Stimulated activated CD4-positive, alpha-beta T cell treated with anti-CD3 and anti-CD28 coated beads, Interleukin-15, amount 100 ng/mL, for 1 hour (primary cell): ENCODE measurements at places on chromosomes 3 and 15.

DNA sequence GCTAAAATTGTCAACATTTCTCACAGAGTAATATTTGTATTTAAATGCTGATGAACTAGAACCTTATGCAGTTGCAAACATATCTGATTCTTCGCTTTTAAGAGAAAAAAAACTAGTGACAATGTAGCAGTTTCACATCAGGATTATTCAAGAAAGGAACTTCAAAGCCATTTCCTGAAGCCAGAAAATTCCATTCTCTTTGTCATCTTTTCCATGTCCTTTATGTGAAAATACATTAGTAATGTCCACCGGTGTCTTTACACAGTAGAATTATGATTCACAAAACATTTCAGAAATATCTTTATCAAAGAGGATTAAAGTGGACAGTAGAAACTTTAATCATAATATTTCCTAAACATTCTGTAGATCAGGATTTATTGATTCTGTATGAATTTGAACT, 12.7 kb upstream of the LXN start:
- DNase-seq = no peak

DNA sequence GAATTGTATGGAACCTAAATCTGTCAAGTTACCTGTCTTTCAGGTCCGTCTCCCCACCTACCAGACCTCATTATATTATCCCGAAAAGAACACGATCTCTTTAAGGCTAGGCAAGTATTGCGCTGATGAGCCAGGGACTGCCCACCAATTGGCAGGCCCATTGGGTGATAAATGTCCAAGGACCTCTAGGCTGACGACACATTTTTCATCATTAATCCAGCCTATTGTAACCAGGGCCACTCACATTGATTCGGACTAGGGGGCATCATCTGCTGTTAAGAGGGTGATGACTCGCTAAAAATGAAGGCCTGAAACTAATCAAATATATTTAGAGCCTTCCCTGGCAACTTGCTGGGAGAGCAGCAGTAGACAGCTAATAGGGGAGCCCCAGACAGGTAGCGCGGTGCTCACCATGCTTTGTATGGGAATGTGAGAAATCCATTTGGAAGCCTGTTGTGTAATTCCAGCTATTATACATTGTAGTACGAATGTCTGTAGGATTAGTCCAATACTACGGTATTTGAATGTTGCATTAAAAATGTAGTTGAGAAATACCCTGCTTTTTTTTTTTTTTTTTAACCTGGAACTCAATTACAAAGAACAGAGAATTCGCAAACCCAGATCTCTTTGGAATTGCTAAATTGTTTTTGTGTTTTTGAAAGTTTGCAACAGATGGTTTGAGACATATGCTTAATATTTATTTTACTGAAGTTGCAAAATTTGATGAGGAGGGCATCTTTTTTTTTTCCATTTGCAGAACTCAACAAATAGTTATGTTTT, 156.1 kb downstream of the ROBO2 start:
- DNase-seq = no peak

DNA sequence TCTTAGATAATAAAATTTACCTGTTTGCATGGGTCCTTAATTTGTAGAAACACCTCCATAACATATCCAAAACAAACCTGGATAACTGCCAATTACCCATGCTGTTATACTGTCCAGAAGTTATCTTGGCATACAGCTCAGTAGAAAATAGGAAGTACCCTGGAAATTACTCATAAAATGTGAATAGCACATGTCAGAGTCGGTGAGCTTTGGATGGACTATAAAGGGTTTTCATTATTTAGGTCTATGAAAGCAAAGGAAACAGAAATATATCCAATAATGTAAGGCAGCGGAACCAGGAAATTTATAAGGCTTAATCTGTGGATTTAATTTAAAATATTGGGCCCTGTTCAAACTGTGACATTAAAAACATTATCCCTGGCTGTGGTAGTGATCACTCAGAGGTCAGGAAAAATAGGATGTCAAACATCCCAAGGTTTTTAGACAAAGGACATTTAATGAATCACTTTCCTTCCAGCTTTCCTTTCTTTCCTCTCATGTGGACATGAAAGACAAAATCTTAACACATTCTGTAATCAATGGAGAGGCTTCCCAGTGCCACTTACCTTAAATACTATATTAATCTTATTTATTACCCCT, 459.0 kb upstream of the DPH6 start:
- no peak for DNase-seq

GRCh38 chr3:148816981-148817525, 10.6 kb upstream of the CPB1 start:
- no peak for DNase-seq

- no peak for DNase-seq
These were observed at the start of gene TRIM69 for GRCh38 chr15:44736181-44736765. Gene TRIM69, plus strand, starts transcription at chr15:44736528. Its CDS starts 177 bp downstream, at chr15:44736705.

DNA sequence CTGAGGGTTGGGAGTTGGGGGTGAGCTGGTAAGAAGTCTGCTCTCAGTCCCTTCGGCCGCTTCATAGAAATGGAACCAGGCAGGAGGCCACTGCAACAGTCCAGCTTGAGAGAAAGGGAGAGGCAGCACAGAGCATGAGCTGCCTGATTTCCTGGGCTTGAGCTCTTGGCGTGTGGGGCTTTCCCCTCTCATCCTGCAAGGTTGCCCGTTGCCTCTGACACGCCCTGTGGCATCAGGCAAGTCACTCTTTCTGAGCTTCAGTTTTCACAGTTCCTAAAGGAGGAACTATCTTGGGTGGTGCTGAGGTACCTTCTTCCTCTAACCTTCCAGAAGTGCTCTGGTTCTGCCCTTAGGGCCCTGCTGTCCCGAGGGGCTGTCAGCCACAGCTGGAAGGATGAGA, 4.9 kb downstream of the MESP2 start:
- DNase-seq = no peak

GRCh38 chr3:61155701-61156292, 95.5 kb downstream of the FHIT start:
- no peak for DNase-seq

GRCh38 chr15:39362821-39363561, 217.9 kb upstream of the THBS1 start:
- no peak for DNase-seq

- DNase-seq = no peak
These were observed 24.0 kb upstream of the SLC24A5 start for GRCh38 chr15:48096813-48097212.

DNA sequence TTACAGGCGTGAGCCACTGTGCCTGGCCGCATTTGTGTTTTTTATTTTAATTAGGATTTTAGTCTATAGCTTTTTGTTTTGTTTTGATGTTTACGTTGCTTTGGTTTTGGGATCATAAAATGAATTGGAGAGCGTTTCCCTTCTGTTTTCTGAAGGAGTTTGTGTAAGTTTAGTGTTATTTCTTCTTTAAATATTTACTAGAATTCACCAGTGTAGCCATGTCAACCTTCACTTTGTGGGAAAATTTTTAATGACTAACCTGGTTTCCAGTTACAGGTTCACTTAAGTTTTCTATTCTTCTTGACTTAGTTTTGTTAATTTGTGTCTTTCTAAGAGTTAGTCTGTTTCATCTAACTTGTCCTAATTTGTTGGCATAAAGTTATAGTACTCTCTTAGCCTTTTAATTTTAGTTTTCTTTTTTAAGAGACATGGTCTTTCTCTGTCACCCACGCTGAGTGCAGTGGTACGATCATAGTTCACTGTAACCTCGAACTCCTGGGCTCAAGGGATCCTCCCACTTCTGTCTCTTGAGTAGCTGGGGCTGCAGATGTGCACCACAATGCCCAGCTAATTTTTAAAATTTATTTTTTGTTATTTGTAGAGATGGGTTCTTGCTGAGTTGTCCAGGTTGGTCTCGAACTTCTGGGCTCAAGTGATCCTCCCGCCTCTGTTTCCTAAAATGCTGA, 61.0 kb downstream of the CHD2 start:
- no peak for DNase-seq

GRCh38 chr15:43274136-43274535, 7.4 kb upstream of the TGM5 start:
- DNase-seq = no peak

GRCh38 chr3:148854061-148854460, 11.0 kb upstream of the CPA3 start:
- no peak for DNase-seq

- DNase-seq = no peak
These were observed 11.4 kb upstream of the PRSS50 start for GRCh38 chr3:46729038-46729437.

- no peak for DNase-seq
These were observed 114.3 kb downstream of the DIPK2A start for GRCh38 chr3:144085964-144086363.

- DNase-seq = no peak
These were observed 17.7 kb downstream of the MAGEF1 start for GRCh38 chr3:184694133-184694665.

DNA sequence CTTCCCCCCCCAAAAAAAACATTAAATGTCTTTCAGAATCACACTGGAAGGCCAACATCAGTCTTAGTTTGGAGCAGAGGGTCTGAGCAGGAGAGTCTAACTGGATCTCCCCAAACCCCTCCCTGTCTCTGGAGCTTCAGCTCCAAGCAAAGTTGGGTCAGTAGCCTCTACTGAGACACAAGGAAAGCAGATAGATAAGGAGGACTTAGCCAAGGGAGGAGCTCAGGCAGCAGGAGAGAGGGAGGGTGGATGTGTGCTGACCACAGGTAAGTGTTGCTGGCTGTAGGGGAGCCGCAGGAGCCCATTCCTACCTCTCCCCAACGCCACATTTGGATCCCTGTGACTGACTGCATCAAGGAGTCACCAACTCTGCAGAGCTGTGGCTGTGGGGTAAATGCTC, 7.0 kb downstream of the PLCB2 start:
- DNase-seq = no peak

GRCh38 chr3:98454929-98455328, 8.1 kb upstream of the OR5K1 start:
- DNase-seq = no peak

- DNase-seq = no peak
These were observed 88.4 kb downstream of the APBA2 start for GRCh38 chr15:28974142-28974541.

DNA sequence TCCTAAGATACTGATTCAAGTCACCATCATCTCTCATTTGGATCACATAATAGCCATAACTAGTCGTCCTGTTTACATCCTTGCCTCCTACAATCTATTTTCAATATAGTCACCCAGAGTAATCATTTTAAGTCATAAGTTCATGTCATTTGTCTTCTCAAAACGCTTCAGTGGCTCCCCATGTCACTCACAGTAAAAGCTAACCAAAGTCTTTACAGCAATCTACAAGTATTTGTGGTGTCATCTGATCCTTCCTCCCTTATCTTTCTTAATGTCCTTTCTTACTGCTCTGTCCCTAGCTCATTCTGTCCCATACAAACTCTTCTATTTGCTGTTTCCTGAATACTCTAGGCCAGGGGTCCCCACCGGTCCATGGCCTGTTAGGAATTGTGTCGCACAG, 28.8 kb downstream of the GBE1 start:
- no peak for DNase-seq

- no peak for DNase-seq
These were observed 99.8 kb downstream of the MYH15 start for GRCh38 chr3:108410531-108410984.

DNA sequence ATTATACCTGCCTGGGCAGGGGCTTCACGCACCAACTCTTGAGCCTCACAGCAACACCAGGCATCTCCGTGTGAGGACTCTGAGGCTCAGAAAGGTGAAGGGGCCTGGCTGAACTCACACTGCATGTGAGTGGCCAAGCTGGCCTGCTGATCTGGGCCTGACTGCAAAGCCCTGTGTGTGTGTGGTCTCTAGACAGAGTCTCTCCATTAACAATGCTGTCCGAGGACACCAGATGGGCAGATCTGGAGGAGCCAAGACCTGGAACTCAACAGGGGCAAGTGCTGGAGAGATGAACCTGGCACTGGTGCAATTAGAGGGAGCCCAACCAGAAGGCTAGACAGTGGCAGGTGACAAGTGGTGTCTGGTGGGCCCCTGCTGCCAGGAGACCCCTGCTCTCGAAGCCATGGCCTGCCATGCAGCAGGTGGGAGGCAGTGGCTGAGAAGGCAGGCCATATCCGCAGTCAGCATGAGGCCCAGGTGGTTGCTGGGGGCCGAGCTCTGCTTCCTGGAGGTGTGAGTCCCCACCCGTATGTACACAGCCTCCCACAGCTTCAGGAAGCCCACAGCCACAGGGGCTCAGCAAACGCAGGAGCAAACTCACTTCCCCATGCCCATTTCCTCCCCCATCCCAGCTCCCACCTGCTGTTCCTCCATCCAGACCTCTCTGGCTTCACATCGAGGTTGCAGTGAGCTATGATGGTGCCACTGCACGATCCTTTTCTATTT, 39.0 kb downstream of the CYP11A1 start:
- DNase-seq = no peak

DNA sequence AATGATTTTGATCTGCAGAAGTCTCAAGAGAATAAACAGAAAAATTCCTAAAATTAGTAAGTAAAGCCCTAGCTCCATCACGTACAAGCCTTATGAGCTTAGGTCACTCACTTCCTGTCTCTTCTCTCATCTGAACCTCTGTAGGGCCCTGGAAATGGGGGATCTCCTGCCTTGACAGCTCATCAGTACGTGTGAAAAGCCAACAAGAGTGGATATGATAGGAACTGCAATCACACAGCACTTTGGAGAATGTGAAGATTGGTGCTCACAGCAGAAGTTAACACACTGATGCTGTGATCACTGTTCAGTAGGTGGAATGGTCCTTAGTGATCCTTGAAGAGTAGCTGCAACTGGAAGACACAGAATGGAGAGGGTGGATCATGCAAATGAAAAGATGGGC, 27.8 kb upstream of the ALDH1L1 start:
- no peak for DNase-seq

DNA sequence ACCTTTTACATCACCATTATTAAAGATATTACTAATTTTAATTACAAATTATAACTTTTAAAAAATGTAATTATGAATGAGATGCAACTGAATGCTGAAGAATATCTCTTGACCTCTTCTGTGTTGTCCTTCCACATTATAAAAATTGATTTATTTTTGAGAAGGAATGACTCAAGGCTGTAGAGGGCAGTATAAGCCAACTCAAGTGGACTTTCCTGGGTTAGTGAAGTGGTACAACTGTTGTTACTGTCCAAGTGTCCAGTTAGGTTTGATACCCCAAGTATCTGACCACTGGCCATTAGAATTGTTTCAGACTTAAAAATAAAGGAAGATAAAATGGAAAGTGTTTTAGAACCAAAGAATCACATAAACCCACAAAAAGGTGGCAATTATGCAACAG, 51.9 kb downstream of the BBX start:
- DNase-seq = no peak

DNA sequence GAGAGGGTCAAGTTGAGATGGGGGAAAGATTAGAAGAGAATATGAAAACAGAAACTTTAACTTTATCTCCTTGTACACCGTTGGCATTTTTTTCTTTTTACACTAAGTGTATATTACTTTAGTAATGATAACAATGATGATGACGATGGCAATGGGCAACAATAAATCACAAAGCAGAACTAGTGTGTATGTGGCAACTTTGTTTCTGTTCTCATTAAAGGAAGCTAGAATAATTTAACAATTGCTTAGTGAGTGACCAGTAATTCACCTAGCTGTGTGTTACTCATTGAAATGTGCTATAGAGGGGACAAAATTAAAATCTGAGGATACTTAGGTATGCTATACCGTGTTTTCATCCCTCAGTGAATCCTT, 318.5 kb upstream of the TBL1XR1 start:
- no peak for DNase-seq
